Left hindlimb (tissue), 1 donor: ENCODE measurements at places on chromosomes 11 and 22.

GRCh38 chr11:86692317-86692716 is 19.9 kb upstream of the ME3 start:
- DNase-seq: no peak

DNA sequence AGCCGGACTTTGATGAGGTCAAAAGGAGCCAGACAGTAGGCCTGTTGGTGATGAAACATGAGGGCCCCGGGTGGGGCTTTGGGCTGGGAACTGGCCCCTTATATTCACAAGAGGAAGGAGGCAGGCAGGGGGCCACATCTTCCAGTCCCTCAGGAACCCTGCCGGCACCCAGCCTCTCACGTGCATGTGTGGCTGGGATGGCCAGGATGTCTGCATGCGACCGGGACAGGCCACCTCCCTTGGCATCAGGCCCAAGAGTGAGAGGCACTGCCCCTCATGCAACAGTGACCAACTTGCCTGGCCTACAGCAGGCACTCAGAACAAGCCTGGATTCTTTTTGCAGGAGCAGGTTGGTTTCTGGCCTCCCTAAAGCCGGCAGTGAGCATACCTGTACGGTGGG is 5.4 kb downstream of the SLC25A45 start:
- no peak for DNase-seq

GRCh38 chr11:14414470-14415461 is 55.8 kb upstream of the RRAS2 start:
- DNase-seq: no peak

DNA sequence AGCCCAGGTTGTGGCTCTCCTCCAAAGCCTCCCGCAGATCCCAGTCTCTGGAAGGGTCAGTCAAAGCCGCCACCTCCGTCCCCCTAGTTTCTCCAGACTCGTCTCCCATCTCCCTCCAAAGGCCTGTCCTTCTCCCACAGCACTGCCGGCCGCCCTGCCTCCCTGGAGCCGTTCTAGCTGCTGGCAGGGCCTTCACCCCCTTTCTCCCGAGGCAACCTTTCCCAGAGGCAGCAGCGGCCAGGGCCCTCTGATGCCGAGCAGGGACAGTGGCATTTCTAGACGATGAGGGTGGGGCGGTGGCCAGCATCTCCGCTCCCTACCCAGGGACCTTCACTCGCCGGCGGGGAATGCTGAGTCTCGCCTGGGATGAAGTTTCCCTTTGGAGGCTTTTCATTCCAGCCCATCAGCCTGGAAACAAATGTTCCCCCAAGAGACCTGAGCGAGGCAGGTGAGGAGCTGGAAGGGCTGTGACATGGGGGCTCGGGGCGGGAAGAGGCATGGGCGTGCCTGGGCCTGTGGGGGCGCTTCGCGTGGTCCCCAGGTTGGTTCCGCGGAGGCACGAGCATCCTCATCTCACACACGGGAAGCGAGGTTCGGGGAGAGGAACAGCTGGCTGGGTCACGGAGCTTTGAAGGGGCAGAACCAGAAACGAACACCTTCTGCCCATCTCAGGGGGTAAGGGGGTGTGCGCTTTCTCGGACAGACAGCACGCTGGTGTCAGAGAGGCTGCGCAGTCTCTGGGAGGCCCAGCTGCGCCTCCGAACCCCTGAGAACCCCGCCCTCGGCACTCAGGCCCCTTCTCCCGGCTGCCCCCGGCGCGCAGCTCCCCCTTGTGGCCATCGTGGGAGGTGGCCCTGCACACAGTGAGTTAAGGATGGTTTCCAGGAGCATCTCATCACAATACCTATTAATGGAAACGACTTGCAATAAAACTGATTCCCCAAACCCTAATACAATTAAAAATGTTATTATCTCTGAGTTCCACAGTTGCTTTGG is 18.1 kb upstream of the KLHL35 start:
- DNase-seq: no peak
